ENCODE measurements at places on chromosomes 5 and 9. TPM values are rescaled to one million over a fixed set of nuclear protein-coding genes. Genes with fewer than 3 reads are reported as not detected.

- DNase-seq: no peak
- H3K27me3 ChIP-seq: no peaks in the 10 kb centered on the region
- no peaks in the 10 kb centered on the region for H3K36me3 ChIP-seq
- H3K4me1 ChIP-seq: peaks cover 44% of the 10 kb centered on the region
Observed at GRCh38 chr5:74199005-74199404, 441.5 kb downstream of the ENC1 start.

DNA sequence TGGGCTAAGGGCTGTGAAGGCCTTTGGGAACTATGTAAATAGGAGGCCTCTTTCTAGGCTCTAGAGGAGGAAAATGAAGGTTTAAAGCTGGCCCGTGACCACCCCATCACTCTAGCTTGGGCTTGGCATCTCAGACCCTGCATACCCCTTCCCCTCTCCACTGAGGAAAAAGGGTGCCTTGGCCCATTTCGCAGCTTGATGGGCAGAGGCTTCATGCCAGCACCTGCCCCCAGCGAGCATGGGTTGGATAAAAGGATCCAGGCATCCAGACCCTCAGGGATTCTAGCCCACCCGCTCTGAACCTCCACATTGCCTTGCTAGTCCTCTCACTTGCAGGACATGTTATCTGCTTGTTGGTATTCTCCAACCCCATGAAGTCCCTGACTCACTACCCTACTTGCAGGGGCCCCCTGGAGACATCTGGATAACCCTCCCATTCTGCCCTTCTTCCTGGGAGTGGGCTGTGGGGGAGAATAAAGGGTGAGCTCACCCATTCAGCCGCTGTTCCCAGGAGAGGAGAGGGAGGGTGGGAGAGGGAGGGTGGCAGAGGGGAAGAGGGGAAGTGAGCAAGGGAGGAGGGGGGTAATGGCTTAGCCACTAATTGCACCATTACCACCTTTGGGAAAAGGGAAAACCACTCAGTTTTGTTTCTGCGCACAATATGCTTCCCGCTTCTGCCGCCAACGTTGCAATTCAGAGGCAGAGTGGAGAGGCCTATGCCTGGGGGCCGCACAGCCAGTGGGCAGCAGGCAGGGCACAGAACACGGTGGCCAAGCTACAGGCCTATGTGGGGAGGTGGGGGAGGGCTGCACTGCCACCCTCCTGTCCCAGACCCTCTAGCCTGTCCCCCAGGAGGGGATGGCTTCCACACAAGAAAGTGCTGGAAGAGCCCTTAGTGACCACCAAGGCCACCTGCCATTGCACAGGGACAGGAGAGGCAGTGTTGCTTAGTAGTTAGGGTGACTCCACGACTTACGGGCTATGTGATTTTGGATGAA lies 2.1 kb upstream of the CAMK2A start:
- no peak overlapping the region for H3K4me3 ChIP-seq
- no peak for DNase-seq
- no peaks in the 10 kb centered on the region for H3K36me3 ChIP-seq
- no peak overlapping the region for H3K27ac ChIP-seq
- peaks cover 11% of the 10 kb centered on the region for H3K4me1 ChIP-seq

- peaks cover 96% of the 10 kb centered on the region for H3K27me3 ChIP-seq
- H3K4me3 ChIP-seq: no peak overlapping the region
- no peaks in the 10 kb centered on the region for H3K4me1 ChIP-seq
- no peak for DNase-seq
- no peaks in the 10 kb centered on the region for H3K36me3 ChIP-seq
- no peak overlapping the region for H3K27ac ChIP-seq
Observed at GRCh38 chr9:133621725-133622267, 12.6 kb upstream of the FAM163B start.

- peak overlapping the region; percentile 63 for H3K27ac ChIP-seq
- H3K36me3 ChIP-seq: no peaks in the 10 kb centered on the region
- H3K4me3 ChIP-seq: peak overlapping the region; percentile 22
- H3K27me3 ChIP-seq: no peaks in the 10 kb centered on the region
Observed at GRCh38 chr5:96067251-96067650, 105.6 kb upstream of the ELL2 start.

GRCh38 chr5:133063965-133064364 lies 12.2 kb downstream of the HSPA4 start:
- peak overlapping the region; percentile 54 for H3K27ac ChIP-seq
- no peak overlapping the region for H3K4me3 ChIP-seq
- DNase-seq: peak; percentile 71
- H3K27me3 ChIP-seq: no peaks in the 10 kb centered on the region
- H3K36me3 ChIP-seq: peaks cover 19% of the 10 kb centered on the region
- H3K4me1 ChIP-seq: peaks cover 31% of the 10 kb centered on the region

The CTSL gene
- total RNA-seq: 82.6 TPM

GRCh38 chr5:150541895-150542294 lies 34.0 kb downstream of the NDST1 start:
- H3K36me3 ChIP-seq: peaks cover 13% of the 10 kb centered on the region
- no peaks in the 10 kb centered on the region for H3K4me1 ChIP-seq
- H3K27me3 ChIP-seq: no peaks in the 10 kb centered on the region
- no peak for DNase-seq

The NR5A1 gene
- total RNA-seq: 0.13 TPM

DNA sequence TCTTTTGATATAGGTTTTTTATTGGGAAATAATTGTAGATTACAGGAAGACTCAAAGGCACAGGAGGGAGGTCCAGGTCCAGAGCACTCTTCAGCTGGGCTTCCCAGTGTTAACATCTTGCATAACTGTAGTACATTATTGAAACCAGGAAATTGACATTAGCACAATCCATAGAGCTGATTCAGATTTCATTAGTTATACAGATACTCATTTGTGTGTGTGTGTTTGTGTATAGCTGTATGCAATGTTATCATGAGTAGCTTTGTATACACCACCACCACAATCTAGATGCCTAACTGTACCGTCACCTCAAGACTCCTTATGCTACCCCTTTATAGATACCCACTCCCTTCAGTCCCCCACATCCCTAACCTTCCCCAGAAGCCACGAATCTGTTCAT lies 47.9 kb downstream of the SLC36A1 start:
- DNase-seq: no peak
- H3K4me3 ChIP-seq: no peak overlapping the region
- no peaks in the 10 kb centered on the region for H3K27me3 ChIP-seq
- H3K4me1 ChIP-seq: no peaks in the 10 kb centered on the region
- no peaks in the 10 kb centered on the region for H3K36me3 ChIP-seq

The LCNL1 gene
- 0.41 TPM for total RNA-seq

DNA sequence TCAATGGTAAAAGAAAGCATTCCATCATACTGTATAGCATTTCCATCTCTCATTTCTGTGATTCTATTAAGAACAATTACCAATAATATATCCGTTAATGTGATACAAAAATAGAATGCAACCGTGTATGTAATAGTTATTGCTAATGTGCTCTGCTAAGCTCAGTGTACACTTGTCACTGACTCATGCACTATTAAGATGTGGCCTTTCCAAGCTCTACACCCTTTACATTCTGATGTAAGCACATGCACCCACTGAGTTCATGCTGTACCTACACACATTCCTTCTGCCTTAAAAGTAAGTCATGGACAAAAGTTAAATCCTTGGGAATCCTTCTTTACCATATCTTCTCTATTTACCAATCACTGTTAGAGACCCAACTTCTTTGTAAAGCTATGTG lies 319.1 kb downstream of the ZSWIM6 start:
- no peak overlapping the region for H3K4me3 ChIP-seq
- H3K27me3 ChIP-seq: peaks cover 10% of the 10 kb centered on the region
- DNase-seq: no peak
- H3K27ac ChIP-seq: no peak overlapping the region
- no peaks in the 10 kb centered on the region for H3K36me3 ChIP-seq

DNA sequence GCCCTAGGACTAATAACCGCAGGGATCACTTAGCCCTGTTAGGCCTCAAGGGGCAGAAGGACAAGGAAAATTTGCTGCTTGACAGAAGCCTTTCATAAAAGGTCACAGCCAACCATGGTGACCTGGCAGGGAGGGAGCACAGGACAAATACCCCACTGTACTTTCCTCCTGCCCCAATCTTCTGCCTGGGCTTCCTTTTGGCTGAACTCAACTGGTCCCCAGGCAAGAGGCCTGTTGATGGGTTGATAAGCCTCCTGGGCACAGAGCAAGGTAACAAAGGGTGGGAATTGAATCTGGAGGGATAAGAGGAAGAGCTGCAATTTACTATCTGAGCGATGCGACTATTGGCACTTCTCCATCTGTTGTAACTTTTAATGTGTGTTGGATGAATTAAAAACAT lies 392.9 kb downstream of the RASEF start:
- H3K27ac ChIP-seq: no peak overlapping the region
- no peaks in the 10 kb centered on the region for H3K4me1 ChIP-seq
- DNase-seq: no peak
- H3K4me3 ChIP-seq: no peak overlapping the region

GRCh38 chr5:103526164-103526915 lies 36.2 kb downstream of the NUDT12 start:
- DNase-seq: no peak
- H3K4me1 ChIP-seq: peaks cover 17% of the 10 kb centered on the region
- H3K27me3 ChIP-seq: no peaks in the 10 kb centered on the region
- H3K36me3 ChIP-seq: no peaks in the 10 kb centered on the region
- H3K4me3 ChIP-seq: no peak overlapping the region
- H3K27ac ChIP-seq: no peak overlapping the region

The UBTD2 gene
- 21.7 TPM for total RNA-seq

The SLC34A1 gene
- not detected for total RNA-seq

DNA sequence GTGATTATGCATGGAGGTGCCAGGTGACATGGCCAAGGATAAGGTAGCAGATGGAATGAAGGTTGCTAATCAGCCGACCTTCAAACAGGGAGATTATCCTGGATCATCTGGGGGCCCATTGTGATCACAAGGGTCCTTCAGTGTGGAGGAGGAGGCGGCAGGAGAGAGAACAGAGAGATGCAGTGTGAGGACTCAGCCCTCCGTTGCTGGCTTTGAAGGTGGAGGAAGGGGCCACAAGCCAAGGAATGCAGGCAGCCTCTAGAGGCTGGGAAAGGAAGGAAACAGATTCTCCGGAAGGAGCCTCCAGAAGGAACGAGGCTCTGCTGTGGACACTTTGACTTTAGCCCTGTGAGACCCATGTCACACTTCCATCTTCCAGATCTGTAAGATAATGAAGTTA lies 27.4 kb upstream of the EEIG1 start:
- no peak for DNase-seq
- H3K36me3 ChIP-seq: no peaks in the 10 kb centered on the region
- H3K4me3 ChIP-seq: no peak overlapping the region
- H3K27me3 ChIP-seq: no peaks in the 10 kb centered on the region

DNA sequence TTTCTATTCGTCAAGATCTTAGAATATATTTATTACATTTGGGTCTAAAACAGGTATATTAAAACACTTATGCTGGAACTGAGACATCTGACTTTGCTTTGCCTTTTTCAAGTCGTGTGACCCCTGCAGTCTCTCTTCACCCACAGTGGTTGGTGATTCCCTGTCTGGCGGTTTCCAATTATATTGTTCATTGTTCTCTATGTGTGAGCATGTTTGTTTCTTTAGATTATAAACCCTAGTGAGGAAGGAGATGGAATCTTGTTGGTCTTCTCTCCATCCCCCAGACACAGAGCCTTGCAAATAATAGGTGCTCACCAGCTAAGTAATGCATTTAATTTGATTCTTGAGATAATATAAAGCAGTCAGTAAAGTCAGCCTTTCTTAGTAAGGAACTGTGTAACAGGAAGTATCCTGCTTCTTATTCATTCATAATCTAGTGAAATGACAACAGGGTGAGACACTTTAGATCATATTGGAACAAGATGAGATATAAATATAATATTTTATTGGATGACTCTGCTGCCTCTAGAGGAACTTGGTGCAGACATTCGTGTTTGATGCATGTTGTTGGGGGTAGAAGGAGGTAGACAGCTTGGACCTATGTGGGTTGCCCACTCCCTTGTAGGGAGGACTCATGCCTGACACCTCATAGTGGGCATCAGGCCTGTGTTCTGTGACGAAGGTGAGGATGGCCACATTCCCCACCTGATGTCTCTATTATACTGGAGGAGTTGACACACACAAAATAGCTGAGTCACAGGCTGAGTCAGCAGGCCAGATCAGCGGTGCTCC lies 88.1 kb downstream of the FGF1 start:
- no peaks in the 10 kb centered on the region for H3K27me3 ChIP-seq
- H3K27ac ChIP-seq: peak overlapping the region; percentile 75
- H3K4me1 ChIP-seq: peaks cover 32% of the 10 kb centered on the region
- peak; percentile 55 for DNase-seq

GRCh38 chr9:121658166-121658565 lies 6.7 kb downstream of the DAB2IP start:
- H3K27me3 ChIP-seq: no peaks in the 10 kb centered on the region
- no peak for DNase-seq
- no peaks in the 10 kb centered on the region for H3K36me3 ChIP-seq
- H3K27ac ChIP-seq: no peak overlapping the region
